ENCODE measurements at places on chromosomes 1 and 21.

DNA sequence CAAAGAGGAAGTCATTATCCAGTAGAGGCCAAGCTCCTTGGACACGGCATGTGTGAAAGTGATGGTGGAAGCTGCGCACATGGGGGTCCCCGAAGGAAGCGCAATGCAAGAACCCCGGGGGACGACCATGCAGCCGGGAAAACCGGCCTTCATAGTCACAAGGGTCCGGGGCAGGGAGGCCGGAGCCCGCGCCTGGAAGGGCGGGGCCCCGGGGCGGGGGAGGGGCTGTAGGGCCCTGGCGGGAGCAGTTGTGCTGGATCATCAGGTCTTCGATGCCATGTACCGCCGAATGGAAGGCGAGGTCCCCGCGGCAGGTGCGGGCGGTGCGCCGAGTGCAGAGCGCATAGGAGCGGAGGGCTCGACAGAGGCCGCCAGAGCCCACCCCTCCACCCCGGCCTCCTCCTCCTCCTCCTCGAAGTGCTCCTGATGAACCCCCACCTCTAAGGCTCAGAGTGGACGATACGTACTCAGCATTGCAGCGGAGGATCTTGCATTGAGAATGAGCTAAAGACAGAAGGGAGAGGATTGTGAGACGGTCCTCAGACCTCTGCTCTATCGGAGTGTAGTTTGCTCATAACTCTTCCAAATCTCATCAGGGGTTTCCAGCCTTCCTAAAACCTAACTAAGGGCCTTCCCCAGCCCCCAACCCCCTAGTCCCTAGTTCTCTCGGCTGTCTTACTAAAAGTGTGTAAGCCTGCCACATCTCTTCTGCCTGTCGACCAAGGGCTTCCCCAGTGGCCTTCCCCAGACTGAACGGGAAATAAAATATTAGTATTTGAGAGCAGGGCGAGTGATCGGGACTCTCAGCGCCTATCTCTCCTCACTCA, 2.1 kb downstream of the HJV start:
- no peak for DNase-seq

GRCh38 chr1:226487921-226488320, 60.6 kb upstream of the STUM start:
- DNase-seq, result no peak

DNA sequence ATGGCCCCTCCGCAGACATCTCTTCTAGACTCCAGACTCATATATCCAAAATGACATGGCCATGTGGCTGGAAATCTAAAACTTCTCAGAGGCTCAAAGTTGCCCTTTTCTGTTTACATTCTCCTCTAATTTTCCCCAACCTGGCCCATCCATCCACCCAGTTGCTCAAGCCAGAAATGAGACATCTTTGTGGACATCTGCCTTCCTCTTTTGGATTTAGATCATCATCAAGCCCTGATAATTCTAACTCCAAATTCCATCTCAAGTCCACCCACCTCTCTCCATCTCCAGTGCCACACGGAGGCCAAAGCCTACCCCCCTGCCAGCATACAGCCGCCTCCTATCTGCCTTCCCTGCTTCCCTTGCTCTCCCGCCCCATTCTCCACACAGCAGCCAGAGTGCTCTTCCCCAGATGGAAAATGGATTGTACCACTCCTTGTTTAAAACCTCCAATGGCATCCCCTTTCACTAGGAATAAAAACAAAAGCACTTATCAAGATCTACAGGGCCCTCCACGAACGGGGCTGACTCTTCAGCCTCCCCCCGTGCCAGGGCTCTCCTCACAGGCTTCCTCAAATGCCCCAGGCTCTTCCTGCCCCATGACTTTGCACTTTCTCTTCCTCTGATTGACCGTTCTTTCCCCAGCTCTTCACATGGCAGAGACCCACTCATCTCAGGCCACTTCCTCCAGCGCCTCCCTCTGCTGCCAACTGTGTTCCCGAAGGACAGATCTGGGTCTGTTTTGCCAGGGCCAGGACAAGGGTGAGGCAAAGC, 40.1 kb downstream of the SYT6 start:
- no peak for DNase-seq

- peak; percentile 81 for DNase-seq
Measured at GRCh38 chr1:156245451-156246232, 2.2 kb downstream of the PAQR6 start.

DNA sequence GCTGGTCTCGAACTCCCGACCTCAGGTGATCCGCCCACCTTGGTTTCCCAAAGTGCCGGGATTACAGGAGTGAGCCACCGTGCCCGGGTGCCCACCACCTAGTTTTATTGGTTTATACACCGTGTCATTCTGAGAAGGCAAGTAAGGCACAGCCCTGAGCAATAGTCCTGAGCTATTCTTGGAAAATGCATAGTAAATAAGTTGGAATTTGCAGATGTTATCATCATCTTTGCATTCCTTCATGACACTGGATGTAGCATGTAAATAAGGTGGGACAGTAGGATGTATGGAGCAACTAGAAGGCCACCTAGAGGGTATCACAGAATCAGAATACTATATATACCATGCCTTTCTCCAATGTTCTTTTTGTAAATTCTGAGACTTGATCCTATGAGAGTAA, 11.0 kb downstream of the TOR1AIP2 start:
- DNase-seq, result no peak

GRCh38 chr1:47906527-47907176, 90.5 kb downstream of the TRABD2B start:
- no peak for DNase-seq

- DNase-seq, result peak; percentile 61
Measured at GRCh38 chr1:64745181-64745985, 508 bp downstream of the RAVER2 start.

GRCh38 chr1:240765732-240766363, 153.9 kb upstream of the GREM2 start:
- no peak for DNase-seq

DNA sequence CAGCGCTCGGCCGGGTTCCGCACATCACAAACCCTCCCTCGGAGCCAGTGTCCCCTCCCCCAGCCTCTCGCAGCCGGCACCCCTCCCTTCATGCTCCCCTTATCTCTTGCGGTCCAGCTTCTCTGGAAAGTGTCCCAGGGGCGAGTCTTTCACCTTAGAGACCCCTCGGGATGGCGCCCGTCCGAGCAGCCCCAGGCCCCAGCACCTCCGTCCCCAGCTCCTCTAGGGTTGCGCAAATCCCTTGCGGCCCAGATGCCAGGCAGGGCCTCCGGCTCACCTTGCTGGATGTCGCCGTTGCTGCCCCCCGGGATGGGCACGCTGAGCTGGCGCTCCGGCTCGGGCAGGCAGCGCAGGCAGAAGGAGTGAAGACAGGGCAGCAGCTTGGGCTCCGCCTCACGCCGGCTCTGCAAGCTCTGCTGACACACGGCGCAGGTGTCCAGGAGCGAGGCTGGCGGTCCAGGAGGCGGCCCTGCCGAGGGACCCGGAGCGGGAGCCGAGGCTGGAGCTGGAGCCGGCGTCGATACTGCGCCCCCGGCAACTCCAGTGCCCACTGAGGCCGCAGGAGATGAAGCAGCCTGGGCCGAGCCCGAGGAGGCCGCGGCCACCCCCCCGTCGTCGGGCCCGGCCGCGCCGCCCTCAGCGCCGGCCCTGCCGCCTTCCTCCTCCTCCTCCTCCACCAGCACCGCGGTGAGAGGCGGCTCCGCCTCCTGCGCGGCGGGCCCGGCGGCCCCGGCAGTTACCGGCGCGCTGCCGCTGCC, 550 bp downstream of the TRIM33 start:
- peak; percentile 82 for DNase-seq

GRCh38 chr1:53392460-53392859, 64.6 kb upstream of the LRP8 start:
- DNase-seq, result no peak

GRCh38 chr1:181485287-181486097, 2.2 kb downstream of the CACNA1E start:
- peak; percentile 61 for DNase-seq

DNA sequence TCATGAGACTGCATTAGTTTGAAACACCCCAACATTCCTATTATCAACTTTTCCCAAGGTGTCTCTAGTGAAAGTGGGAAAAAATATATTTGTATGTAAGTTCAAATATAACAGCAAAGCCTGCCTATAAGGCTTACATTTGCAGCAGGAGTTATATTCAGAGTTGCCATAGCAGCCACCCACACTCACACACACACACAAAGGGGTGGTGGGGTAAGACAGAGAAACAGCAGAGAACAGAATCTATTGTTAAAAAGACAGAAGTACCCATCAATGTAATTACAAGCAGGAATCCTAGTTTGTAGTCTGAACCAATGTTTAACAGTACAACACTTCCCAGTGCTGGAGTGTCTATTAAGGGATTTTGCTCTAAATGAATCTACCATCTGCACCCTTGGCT, 55.0 kb downstream of the PLPPR5 start:
- no peak for DNase-seq

DNA sequence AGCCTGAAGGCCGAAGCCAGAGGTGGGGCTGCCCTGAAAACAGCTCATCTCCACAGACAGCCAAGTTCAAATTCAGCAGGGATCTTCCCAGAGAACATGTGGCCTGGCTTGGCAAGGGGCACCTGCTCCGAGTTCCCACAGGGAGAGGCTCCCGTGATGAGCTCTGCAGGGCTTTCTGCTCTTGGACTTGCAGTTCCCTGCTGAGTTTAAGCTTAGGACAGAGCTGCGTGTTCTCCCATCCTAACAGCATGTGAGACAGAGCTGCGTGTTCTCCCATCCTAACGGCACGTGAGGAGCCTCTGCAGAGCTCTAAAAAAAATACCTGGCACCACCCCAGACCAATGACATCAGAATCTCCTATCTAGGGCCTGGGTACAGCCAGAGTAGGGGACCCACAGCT, 113.0 kb upstream of the VAMP3 start:
- DNase-seq, result no peak

GRCh38 chr1:111989531-111990025, at the start of gene KCND3:
Gene KCND3 (minus strand): TSS chr1:111989668.
- peak; percentile 66 for DNase-seq

GRCh38 chr1:235601104-235601503, 48.5 kb downstream of the GNG4 start:
- DNase-seq, result peak; percentile 68

GRCh38 chr1:234996245-234996757, 132.3 kb downstream of the TOMM20 start:
- no peak for DNase-seq

DNA sequence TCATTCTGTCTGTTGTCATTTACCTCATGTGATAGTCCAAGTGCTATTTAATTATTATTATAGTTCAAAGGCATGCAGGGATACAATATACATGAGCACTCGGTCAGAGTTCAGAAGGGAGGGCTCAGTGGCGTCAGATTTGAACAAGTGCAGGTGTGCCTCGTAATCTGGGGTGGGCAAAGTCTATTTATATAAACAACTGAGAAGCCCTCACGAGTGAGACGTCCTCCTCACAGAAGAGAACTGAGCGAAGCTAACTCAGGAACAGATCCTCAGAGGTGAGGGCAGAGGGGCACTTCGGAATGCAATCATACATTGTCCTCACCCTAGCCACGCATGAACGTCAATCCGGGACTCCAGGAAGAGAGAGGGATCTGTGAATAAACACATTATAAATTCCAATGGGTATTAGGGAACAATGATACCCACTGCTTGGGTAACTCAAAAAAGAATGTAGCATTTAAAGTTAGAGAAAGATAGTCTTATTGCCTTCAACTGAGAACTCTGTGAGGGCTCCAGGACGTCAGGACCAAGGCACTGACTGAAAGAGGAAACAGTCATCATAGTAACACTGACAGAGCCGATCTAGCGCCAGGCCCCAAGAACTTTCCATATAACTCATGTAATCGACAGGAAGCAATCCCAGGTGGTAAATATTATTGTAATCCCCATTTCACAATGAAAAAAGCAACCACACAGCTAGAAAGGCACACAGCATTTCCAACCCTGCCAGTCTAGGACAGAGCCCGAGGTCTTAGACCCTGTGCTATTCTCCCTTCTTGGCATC, 127.1 kb upstream of the B3GALT2 start:
- no peak for DNase-seq

GRCh38 chr1:40204856-40205255, 42.9 kb upstream of the TMCO2 start:
- no peak for DNase-seq
